ENCODE measurements at places on chromosomes 12 and 14.
A peak's percentile ranks its signal among the peaks of the same experiment; 100 is the strongest.

DNA sequence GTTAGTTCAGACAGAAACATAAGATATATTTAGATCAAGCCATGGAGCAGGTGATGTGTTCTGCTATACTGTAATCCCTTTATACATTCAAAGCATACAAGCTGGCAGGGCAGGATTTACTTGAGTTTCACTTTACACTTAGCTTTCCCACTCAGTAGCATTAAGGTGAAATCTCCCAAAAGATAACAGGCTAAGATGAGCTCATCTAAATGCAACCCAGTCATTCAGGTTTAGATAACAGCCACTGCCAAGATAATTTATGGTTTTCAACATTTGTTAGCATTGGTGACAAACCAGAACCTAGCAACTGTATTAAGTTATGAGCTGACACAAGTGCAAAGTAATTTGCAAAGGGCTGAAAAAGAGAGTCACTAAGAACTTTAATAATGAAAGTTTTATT lies 925.1 kb upstream of the ATXN7L3B start:
- DNase-seq = no peak

DNA sequence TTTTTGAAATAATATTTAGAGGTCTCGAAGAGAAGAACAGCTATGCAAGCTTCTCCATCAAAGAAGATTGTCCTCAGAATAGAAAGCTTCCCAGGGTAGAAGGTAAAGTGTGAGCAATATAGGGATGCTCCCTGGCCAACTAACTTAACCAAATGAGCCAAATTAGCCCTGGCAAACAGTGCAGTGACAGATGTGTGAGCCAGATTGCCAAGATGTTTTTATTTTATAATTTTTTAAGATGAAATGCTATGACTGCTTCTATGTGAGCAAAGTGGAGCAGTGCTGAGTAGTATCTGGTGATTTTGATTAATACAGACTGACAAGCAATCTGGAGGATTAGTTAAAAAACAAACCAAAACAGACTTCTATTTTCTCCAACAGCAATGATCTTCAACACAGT lies 202.1 kb downstream of the NOVA1 start:
- no peak for DNase-seq

- DNase-seq = no peak
Observed at GRCh38 chr12:25812295-25812694, 146.2 kb upstream of the RASSF8 start.

- no peak for DNase-seq
Observed at GRCh38 chr12:18906395-18906794, 168.5 kb downstream of the CAPZA3 start.

DNA sequence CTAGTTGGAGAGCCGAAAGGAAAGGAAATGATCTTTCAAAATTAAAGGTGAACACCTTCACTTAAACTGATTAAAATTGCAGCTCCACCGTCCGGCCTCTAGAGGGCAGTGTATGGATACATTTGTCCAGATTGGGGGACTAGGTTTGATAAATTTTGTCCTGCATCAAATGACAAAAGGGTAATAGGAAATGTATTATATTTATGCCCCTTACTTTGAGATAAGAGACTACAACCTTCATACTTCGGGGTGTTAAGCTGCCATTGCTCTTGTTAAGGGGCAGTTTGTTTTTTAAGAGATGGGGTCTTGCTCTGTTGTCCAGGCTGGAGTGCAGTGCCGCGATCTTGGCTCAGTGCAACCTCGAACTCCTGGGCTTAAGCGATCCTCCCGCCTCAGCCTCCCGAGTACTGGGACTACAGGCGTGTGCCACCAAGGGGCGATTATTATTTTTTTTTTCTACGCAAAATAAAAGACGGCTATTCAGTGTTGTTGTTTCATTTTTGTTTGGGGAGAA lies 818 bp upstream of the SUOX start:
- peak; percentile 52 for DNase-seq

DNA sequence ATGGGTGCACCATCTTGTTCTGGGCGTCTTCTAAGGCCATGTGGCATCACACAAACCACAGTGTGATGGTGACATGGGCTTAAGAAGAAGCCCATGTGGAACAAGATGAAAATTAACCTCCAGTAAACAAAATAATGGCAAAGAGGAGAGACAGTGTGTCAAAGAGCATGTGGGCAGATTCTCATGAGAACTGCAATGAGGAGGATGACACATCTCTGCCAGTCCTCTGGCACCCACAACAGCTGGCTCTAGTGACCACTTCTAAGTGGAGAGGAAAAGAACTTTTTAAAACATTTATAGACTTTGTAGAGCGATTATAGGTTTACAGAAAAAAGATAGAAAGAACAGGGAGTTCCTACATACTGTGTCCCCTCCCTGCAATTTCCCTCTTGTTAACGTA lies 401.4 kb downstream of the ATP23 start:
- DNase-seq = no peak

DNA sequence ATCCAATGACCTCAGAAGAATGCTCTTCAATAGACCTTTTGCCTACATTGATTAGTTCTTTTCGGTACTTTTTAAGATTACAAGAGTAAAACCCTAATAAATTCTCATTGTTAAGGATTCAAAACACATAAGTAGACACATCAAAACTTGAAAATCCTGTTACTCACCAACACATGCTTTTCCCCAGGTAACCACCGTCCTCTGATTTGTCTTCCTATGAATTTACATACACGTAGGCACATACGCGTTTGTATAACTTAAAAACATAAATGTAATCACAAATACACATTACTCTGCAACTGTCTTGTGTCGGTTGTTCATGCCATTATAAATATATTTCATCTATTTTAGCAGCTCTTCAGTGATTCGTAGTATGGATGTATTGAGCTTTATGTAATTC lies 910 bp upstream of the WASHC4 start:
- no peak for DNase-seq

DNA sequence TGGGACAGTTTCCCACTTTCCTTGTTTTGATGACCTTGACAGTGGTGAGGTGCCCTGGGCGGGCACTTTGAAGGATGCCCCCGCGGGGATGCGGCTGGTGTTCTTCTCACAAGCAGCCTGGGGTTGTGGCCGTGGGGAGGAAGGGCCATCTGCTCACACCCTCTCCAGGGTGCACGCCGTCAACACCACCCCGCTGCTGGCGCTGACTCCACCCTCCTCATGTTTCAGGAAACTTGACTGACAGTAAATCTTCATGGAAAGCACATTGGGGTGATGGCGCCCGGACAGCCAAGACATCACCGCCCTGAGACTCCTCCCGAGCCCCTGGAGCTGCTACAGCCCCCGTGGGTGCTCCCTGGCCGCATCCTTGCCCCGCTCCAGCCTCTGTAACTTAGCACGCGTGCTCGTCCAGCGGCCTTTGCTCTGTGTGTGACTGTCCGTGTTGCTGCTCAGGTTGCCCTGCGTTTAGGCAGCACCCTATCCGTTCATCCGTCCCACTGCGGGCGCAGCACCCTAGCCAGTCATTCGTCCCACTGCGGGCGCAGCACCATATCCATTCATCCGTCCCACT lies 150.2 kb upstream of the C14orf180 start:
- DNase-seq = no peak

GRCh38 chr12:50218386-50218785 lies 51.2 kb upstream of the CERS5 start:
- DNase-seq = no peak

DNA sequence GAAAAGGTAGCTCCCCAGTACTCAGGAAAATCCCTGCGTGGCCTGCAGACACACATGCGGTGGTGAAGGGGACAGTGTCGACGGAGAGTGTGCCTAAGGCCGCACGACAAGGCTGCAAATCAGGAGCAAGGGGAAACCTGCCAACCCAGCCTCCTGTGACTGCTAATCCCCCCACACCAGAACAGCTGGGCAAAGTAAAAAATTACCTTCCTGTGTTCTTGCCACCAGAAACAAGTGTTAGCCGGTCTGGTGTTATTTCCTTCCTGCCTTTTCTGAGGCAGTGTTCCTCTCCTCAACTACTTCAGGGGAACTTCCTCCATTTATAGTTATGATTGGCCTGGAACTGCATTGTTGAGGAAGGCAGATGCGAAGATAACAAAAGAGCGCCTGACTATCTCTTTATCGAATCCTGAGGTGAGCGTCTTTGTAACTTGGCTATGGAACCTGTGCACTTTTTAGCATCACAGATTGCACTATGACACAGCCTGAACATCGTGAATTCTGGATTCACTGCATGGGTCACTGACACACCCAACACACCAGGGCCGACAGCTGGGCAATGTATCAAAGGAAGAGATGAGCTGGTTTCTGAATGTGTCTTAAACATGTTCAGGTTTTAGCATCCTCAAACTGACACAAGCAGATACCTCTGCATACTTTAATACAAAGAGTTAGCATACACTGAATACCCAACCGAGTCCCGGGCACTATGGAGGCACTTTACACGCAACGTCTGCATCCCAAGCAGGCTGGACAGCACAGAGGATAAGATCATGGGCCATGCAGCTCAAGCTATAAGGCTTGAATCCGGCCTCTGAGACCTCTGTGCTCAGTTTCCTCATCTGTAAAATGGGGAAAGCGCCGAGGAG lies 28.9 kb downstream of the SLC15A4 start:
- DNase-seq = no peak

- no peak for DNase-seq
Observed at GRCh38 chr14:68519671-68520187, 273.1 kb downstream of the ZFP36L1 start.

DNA sequence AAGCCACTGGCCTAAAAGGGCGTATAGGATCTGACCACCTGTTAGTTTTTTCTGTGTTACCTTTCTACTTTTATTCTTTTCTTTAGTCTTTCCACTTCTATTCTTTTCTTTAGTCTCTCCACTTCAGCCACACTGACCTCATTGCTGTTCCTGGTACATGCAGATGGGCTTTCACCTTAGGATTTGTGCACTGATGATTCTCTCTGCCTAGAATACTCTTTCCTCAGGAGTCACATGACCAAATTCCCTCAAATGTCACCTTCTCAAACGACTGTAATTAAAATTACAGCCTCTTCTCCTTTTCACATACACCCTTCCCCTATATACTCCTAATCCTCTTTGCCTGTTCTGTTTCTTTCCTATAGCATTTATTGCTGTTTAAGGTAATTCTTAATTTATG lies 36.0 kb downstream of the GPHN start:
- DNase-seq = no peak

GRCh38 chr12:32273063-32273522 lies 126.3 kb upstream of the FGD4 start:
- no peak for DNase-seq

DNA sequence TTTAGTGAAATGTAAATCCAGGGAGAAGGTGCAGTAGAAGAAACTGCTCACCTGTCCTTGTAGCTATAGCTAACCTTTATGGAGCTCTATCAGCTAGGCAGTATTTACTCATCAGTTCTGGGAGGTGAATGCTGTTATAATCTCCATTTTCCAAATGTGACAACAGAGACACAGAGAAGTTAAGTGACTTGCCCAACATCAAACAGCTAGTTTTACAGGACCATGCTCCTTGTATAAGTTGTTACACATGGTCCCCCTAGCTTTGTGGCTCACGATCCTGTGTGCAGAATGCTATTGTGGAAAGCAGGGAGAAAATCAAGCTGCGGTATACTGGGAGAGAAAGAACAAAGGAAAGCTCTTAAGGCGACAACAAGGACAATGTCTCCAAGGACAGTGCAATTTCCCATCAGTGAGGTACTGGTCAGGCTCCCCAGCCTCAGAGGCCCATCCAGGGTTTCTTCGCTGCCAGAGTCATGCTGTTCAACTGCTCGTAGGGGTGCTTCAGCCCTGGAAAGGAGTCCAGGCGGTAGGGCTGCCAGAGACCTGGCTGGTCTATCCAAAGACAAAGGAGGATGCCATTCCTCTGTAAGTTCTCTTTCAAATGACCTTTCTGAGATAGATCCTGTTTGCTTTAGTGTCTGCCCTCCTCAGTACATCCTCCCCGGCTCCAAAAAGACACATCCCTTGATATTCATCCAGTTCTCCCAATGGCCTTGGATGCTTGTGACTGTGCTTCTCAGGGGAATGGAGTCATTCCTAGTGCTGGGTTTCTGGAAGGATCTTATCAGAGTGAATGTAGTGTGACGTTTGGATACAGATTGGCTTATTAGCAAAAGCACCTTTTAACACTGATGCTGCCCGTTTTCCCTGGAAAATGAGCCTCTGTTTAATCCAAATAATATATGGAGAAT lies 95.5 kb downstream of the ARF6 start:
- DNase-seq = no peak

GRCh38 chr12:57118711-57119271 lies 7.6 kb upstream of the STAT6 start:
- DNase-seq = no peak

- DNase-seq = no peak
Observed at GRCh38 chr12:96153131-96153725, 40.9 kb upstream of the ELK3 start.

DNA sequence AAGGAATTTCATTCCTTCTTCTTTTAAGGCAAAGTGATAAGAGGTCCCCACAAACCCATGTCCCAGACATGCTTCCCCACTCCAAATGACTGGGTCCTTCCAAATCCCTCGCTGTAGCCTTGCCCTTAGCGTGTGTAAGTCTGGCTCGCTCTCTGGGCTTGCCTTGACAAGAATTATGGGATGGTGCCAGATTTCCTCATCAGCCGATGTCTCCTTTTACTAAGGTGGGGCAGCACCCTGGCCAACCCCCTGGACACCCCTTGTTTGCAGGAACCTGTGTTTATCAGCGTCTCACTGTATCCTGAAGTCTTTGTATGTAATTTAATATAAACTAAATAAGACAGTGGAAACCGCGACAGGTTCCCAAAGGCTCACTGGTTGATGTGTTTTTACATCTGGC lies 493.3 kb downstream of the EGLN3 start:
- DNase-seq = no peak

- DNase-seq = no peak
Observed at GRCh38 chr12:52971679-52972329, 22.9 kb downstream of the KRT18 start.

GRCh38 chr14:31717294-31718085 lies 156.3 kb downstream of the NUBPL start:
- no peak for DNase-seq

DNA sequence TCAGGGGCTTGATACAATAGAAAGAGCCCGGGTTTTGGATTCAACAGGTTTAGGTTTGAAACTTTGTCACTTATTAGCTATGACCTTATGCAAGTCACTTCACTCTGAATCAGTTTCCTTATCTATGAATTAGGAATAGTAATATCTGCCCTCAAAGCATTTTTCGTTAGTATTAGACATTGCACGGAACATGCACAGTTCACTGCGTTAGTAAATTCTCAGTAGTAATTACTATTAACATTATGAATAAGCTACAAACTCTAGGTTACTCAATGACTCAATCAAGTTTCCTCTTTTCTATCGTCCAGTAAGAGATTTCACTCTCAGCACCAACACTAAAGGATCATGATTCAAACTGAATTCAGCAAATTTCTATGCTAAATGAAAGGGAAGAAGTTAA lies 150.3 kb downstream of the CEP83 start:
- no peak for DNase-seq

- DNase-seq = no peak
Observed at GRCh38 chr12:27843714-27844245, 63.7 kb upstream of the MANSC4 start.

DNA sequence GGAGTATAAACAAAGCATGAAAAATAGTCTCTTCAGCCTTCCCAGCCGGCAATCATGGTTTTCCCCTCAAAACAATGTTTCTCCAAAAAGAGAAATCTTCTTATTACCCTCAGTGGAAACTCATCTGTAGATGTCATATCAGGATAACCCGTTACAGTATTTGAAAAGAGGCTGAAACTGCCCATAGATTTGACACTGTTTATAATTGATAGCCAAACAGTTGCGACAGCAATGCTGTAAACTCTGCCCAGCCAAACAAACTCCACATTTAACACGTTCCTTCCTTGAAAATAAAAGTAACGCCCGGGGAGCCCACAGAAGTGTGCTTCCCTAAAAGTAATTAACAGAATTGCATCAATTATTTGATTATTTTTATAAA lies 201.3 kb upstream of the FOXN3 start:
- DNase-seq = no peak

- DNase-seq = no peak
Observed at GRCh38 chr14:85583380-85583779, 53.4 kb downstream of the FLRT2 start.

Measured in activated T-cell treated with anti-CD3 and anti-CD28 coated beads, Interleukin-2, amount 50 U/mL, for 24 hours (primary cell).